HT-29 (cell line): ENCODE measurements at places on chromosomes 1 and 21. TPM values are rescaled to one million over a fixed set of nuclear protein-coding genes. Genes with fewer than 3 reads are reported as not detected.
A peak's percentile ranks its signal among the peaks of the same experiment; 100 is the strongest.

- no peak for DNase-seq
These were observed 152.2 kb upstream of the RUNX1 start for GRCh38 chr21:35201288-35201687.

DNA sequence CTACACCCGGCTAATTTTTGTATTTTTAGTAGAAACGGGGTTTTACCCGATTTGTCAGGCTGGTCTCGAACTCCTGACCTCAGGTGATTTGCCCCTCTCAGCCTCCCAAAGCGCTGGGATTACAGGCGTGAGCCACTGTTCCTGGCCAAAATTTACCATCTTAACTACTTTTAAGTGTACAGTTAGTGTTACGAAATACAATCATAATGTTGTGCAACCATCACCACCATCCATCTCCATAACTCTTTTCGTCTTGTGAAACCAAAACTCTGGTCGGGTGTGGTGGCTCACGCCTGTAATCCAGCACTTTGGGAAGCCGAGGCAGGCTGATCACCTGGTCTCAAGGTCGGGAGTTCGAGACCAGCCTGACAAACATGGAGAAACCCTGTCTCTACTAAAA is 14.1 kb upstream of the ZBTB40 start:
- DNase-seq = no peak

- no peak for DNase-seq
These were observed 33.5 kb upstream of the MACF1 start for GRCh38 chr1:39170731-39171667.

GRCh38 chr21:43864313-43864961 is 586 bp upstream of the AGPAT3 start:
- DNase-seq = peak; percentile 52

- DNase-seq = no peak
These were observed 204.5 kb downstream of the TM2D1 start for GRCh38 chr1:61520401-61520800.

GRCh38 chr1:167065471-167065870 is 24.7 kb downstream of the GPA33 start:
- DNase-seq = no peak

- no peak for DNase-seq
These were observed 9.5 kb downstream of the TFF3 start for GRCh38 chr21:42305707-42306147.

GRCh38 chr1:214993419-214993818 is 89.1 kb upstream of the KCNK2 start:
- DNase-seq = no peak

RUSC1 gene
- total RNA-seq = 80.6 and 86.9 TPM in 2 replicates

OR2W3 gene
- not detected in 2 replicates for total RNA-seq

SAMD11 gene
- 0.10 TPM in 1 of 2 replicates, not detected in the other for total RNA-seq
